Right kidney (tissue), 9 donors: ENCODE measurements at places on chromosomes 7 and 10.
A peak's percentile ranks its signal among the peaks of the same experiment; 100 is the strongest.

- DNase-seq: no peak
These were observed 30.4 kb downstream of the PLAU start for GRCh38 chr10:73941300-73941699.

DNA sequence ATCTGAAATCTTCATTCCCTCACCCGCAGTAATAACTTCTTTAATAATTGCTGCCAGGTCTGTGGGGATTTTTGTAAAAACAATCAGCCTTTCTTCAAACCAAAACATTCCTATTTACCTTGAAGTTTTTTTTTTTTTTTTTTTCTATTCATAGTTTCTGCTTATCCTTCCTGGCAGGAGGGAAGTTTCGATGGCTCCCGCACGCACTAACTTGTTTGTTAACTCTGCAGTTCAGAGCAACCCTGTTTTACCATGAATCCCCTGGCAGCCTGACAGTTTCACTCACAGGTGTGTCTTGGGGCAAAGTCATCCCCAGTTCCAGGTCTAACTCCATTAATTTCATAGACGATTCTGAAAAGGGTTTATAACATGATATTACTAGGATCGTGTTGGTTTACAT lies 149.3 kb downstream of the KLF6 start:
- DNase-seq: no peak

DNA sequence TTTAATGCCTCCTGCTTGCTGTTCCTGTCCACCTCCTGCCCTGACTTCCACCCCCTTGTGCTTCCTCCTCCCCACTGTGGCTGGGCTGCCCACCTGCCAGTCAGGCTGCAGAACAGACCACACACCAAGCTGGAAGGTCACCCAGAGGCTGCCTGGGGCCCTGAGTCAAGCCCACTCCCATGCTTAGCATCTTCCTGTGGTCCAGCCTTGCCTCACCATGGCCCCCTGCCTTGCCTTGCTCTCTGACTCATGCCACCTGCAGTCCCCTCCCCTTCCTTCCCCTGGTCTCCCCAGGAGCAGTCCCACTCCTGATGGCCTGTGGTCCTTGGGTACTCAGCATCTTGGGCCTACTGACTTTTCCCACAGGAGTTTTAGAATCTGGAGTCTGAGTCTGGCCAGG lies 2.3 kb downstream of the CLEC2L start:
- no peak for DNase-seq

DNA sequence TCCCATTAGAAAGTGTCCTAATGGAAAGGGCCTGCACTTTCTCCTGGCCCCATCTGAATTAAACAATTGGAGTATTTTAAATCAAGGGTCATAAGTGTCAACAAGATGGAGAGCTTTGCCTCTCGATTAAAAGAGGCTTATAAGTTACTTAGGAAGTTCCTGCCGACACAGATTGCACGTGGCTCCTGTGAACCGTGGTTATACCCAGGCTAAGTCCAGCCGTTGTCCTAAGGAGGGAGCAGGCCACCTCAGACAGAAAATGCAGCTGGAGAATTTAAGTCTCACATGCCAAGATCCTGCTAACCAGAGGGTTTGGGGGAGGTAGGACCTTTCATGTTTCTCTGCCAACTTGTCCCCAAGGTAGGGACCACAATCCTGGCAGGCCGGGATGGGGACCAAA lies 626.5 kb upstream of the GALNT17 start:
- no peak for DNase-seq

GRCh38 chr10:17203416-17203815 lies 1.9 kb upstream of the TRDMT1 start:
- DNase-seq: no peak

- DNase-seq: peak; percentile 42
These were observed 177.2 kb upstream of the RHEB start for GRCh38 chr7:151696721-151697514.

DNA sequence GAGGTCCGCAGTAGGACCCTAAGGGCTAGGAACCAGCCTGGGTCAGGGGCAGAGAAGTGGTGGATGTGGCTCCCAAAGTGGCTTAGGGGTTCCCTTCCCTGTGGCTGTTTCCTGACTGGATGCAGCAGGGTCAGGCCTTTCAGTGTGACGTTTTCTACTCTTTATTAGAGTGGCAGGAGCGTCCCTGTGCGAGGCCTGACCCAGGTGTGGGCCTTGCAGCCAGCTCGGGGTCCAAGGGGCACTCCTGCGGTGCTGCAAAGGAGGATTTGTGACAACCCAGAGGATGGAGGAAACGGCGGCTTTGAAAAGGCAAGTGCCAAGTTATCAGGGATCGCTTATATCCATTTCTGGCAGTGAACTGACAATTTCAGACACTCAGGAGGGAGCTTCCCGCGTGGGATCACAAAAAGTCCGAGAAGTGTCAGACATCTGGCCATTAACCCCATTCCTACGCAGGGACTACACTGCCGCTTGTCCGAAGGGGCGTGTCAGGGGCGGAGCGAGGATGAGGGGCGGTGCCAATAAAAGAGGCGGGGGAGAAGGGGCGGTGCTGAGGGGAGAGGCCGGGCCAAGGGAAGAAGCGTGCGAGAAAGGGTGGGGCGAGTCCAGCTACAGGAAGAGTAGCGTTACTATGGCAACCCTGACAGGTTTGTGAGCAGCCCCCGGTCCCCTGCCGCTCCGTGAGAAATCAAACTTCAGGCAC lies 98.8 kb upstream of the ZNF722 start:
- no peak for DNase-seq

- no peak for DNase-seq
These were observed 258.5 kb downstream of the ARL4A start for GRCh38 chr7:12945901-12946300.

- DNase-seq: no peak
These were observed 49.6 kb upstream of the TPK1 start for GRCh38 chr7:144885478-144885877.

GRCh38 chr10:131021969-131022368 lies 289.6 kb downstream of the TCERG1L start:
- no peak for DNase-seq

DNA sequence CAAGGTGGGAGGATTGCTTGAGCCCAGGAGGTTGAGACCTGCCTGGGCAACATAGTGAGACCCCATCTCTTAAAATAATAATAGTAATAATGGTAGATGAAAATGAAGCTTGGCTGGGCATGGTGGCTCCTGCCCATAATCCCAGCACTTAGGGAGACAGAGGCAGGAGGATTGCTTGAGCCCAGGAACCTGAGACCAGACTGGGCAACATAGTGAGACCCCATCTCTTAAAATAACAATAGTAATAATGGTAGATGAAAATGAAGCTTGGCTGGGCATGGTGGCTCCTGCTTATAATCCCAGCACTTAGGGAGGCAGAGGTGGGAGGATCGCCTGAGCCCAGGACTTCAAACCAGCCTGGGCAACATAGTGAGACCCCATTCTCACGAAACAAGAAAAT lies 49.5 kb upstream of the LMTK2 start:
- no peak for DNase-seq

- DNase-seq: no peak
These were observed 4.5 kb downstream of the SNCG start for GRCh38 chr10:86962981-86963310.

- no peak for DNase-seq
These were observed 105.2 kb downstream of the FAS start for GRCh38 chr10:89095701-89096391.

GRCh38 chr7:31478721-31479120 lies 35.2 kb upstream of the ITPRID1 start:
- DNase-seq: no peak

- no peak for DNase-seq
These were observed 54.7 kb downstream of the EMX2 start for GRCh38 chr10:117597216-117597615.

DNA sequence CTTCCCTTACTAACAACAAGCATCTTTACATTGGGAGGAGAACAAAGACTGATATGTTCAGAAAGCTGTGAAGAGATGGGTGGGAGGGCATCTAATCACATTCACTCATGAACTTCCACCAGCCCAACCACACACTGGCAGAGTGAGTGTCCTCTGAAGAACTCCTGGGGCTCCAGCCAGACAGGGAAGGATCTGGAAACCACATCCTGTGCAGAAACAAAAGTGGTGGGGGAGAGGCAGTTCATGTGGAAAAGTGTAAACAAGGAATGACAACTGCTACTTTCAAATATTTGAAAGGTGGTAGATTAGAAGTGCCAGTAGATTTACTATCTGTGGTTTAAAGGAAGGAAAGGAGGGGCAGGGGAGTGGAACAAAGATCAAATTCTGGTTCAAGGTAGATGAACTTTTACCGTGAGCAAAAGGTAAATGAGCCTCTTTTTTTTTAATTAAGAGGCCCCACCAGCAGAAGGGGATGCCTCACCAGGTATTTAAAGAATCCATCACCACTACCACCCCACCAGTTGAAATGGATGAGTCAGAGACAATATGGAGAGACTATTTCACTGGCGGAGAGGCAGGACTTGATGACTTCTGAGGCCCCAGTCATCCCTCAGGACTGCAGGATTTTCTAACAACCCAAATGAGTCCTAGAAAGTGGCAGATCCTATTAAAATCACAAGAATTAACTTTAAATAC lies 34.5 kb downstream of the GOT1 start:
- DNase-seq: no peak

GRCh38 chr7:93935102-93935501 lies 13.6 kb downstream of the GNG11 start:
- DNase-seq: no peak

- no peak for DNase-seq
These were observed 154.1 kb downstream of the DGKB start for GRCh38 chr7:14748461-14748860.
